ENCODE measurements at places on chromosomes 1 and 21.

DNA sequence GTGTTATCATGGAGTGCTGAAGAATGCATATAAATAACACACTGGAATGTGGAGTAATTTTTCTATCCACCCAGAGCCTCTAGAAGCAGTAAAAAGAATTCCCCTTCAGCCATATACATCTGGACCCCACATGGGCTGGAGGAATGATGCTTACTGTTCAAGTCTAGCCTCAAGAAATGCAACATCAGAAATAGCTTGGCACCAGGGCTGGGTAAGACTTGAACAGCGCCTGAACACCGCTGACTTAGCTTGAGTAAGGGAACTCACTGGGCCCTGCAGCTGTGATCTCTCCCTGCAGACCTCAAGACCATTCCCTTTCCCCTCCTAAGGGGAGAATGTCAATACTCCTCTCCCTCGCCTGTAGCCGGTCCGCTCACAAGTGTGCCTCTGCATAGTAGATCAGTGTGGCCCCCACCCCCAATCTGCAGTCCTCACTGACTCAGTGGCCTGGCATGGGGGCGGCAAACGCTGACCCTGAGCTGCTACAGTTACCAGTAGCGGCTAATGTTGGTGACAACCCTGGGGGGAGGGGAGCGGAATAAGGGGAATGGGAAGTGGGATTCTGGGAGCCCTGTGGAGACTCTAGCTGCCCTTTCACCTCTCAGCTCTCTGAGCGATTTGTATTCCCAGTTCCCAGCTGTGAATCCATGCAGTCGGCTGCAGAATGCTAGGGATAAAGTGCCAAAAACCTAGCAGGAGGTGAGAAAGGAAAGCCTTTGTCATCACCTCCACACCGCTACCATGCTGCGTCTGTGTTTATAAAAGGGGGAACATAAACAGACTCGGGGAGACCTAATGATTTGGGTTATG lies 483.9 kb downstream of the DISC1 start:
- no peak for DNase-seq

GRCh38 chr1:12486401-12487005 lies 131.5 kb downstream of the DHRS3 start:
- no peak for DNase-seq

DNA sequence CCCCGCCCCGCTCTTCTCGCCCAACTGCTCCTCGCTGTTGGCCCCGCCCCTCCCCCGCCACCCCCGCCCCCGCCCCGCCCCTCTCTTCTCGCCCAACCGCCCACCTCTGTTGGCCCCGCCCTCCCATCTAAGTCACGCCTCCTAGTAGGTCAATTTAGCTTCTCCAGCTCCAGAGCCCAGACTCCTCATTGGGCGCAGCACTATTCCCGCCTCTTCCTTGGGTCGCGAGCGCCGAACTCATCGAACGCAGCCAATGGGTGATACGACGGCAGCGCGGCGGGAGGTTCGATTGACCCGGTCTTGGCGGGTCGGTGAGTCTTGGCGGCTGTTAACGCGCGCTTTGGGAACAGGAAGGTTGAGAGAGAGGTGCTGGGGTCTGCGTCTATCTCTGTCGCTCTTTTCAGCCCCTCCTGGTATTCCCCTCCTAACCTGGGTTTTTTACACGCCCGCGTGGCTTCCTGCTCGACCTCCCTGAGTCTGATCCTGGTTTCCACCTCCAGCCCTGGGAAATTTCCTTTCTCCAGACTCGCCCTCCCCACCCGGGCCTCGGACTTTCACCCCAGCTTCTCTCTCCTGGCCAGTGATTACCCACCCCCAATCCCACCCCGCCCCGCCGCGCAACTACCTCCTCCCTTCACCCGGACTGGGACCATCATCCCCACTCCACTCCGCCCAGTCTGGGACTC lies at the start of gene RAD54L:
Gene RAD54L, plus strand, starts transcription at position 328 of the 686 bp plus-strand sequence. CDS start 643 bp downstream, outside the sequence.
- peak; percentile 97 for DNase-seq

- DNase-seq, result no peak
These were observed 31.7 kb upstream of the KHDRBS1 start for GRCh38 chr1:31981972-31982371.

DNA sequence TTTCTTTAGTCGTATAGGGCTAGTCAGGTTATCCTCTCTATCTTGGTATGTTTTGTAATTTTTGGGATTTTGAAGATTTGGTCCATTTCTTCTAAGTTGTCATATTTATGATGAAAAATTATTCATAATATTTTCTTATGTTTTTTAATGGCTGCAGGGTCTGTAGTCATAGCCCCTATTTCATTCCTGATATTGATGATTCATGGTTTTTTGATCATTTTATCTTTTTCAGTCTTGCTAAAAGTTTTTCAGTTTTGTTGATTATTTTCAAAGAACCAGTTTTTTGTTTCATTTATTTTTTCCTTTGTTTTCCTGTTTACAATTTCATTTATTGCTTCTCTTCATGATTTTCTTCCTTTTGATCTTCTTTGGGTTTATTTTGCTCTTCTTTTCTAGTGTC lies 50.2 kb downstream of the DIRAS3 start:
- DNase-seq, result no peak

- DNase-seq, result no peak
These were observed 3.0 kb upstream of the TSPAN1 start for GRCh38 chr1:46171871-46172270.

DNA sequence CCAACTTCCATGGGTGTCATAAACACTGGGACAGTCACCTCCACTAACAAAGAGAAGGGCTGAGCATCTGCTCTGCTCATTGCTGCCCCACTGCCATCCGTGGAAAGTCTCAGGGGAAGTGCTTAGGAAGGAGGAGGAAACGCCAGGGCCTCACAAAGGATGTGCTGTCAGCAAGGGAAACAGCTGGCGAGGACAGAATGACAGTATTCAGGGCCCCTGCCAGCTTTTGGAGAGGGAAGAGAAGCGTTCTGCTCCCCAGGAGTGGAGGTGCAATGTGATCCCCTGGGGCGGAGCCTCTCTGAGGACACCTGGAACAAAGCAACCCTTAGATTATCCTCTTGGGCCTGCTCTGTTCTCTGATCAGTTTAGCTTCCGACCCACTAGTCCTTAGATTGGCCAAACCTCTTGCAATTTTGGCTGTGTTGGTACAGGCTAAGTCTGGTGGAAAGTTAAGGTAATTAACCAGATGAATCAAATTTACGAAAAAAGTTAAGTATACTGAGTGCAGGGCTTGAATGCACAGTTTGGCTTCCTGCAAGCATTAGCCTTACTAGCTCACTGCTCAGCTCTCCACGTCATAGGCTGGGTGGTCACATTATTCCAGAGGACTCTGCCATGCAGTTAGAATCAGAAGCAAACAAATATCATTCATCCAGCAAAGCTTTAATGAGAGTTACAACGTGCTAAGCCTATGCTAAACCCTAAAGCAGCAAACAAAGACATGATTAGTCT lies 170.2 kb upstream of the NFIA start:
- DNase-seq, result no peak

DNA sequence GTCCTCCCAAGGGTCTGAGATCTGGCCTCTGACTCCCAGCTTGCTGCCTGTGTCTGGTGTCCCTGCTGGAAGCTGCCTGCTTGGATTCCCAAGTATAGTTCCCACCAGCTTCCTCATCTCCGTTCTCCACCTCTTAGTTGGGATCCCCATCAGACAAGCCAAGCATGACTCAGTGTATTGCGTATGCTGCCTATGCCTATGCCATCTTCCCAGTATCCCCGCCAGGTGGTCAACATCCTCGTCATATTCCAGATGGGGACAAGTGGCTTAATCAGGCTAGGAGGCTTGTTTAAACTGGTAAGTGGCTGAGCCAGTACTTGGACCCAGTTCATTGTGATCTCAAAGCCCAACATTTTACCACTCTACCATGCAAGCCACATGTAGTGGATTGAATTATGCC lies 204.4 kb downstream of the GRIK3 start:
- DNase-seq, result no peak

DNA sequence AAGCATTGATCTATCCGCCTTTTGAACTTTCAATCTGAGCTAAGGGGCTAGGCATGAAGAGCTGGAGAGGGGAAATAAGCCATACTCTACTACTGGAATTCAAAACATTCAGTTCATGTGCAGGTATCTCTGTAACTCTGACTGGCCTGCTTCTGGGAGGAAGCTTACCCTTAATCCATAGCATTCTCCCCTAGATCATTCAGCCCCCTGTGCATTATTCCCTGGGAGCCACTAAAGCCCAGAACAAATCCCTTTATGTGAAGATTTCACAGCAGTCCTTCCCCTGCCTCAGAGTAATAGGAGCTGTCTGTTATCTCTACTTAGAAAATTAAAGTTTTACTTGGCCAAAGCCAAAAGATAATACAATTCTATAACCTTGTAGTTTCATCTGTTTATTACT lies 300.7 kb downstream of the SEC16B start:
- no peak for DNase-seq

DNA sequence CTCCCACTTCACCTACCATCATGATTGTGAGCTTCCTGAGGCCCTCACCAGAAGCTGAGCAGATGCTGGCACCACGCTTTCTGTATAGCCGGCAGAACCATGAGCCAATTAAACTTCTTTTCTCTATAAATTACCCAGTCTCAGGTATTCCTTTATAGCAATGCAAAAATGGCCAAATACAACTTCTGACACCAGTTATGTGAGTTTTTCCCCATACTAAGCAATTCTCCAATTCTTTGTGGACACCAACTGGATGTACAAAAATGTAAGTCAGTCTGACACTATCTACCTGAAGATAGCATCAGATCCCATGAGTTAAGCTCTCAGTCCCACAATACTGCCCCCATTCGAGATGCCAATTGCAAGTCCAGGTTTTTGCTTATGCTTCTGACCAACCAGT lies 65.4 kb upstream of the PPIH start:
- no peak for DNase-seq

GRCh38 chr1:63691701-63692425 lies 82.0 kb upstream of the ROR1 start:
- peak; percentile 71 for DNase-seq

- no peak for DNase-seq
These were observed 37.2 kb downstream of the OR6Y1 start for GRCh38 chr1:158516966-158517365.

GRCh38 chr1:85153149-85153891 lies 47.5 kb downstream of the SYDE2 start:
- DNase-seq, result no peak

GRCh38 chr1:111733183-111733991 lies 5.8 kb downstream of the INKA2 start:
- DNase-seq, result peak; percentile 92
